ENCODE measurements at places on chromosomes 3 and 15.

DNA sequence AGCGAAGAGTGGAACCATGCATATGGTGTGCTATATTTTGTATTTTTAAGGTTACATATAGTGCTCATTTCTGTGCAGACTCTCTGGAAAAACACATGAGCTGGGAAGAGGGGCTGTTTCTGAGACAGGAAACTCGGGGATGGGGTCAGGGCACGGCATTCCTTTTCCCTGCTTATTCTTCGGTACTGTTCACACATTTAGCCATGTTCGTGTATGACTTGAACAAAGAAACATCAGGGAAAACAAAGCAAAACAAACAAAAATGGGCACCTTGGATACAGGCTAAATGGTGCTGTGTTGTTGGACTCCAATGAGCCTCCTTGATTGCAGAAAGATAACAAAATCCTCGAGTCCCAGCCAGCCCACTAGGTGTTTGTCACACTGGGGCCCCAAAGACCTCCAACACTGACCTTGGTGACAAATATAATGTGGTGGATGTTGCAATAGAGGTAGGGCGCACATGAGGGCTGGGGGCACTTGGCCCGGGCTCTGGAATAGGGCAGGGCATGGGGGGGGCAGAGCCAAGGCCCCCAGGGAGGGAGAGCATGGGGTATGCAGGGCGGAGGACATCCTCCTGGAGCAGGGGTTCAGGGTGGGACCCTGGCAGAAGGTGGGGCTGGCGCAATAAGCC is 19.3 kb downstream of the DNASE1L3 start:
- no peak for DNase-seq

DNA sequence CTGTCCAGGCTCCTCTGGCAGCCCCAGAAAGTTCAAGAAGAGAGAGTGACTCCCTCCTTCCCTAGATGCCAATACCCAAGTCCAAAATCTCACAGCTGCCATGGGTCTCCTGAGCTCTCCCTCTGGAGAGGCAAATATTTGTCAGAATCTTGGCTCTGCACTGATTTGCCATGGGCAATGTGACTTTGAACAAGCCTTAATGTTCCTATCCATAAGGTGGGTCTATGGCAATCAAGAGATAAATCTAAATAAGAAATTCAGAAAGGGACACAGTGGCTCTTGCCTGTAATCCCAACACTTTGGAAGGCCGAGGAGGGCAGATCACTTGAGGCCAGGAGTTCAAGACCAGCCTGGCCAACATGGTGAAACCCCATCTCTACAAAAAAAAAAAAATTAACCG is 12.4 kb upstream of the WNT7A start:
- no peak for DNase-seq

DNA sequence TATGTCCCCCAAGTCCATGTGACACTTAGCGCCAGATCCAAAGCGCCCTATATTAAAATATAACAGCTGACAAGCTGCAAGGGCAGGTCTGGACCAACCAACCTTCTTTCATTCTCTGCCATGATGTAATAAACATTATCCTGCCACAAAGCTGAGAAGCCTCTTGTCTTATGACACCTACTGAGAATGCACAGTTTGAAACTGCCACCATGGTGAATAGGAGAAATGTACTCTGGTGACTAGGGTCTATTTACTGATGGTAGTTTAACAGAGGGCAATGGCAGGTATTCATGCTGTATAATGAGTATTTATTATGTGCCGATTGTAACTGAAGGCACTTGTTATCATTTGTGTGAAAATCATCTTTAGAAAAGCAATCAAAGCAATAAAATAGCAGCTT is 634.0 kb downstream of the OTOL1 start:
- DNase-seq, result no peak

- no peak for DNase-seq
These were observed 53.0 kb downstream of the CYP19A1 start for GRCh38 chr15:51285399-51285798.

DNA sequence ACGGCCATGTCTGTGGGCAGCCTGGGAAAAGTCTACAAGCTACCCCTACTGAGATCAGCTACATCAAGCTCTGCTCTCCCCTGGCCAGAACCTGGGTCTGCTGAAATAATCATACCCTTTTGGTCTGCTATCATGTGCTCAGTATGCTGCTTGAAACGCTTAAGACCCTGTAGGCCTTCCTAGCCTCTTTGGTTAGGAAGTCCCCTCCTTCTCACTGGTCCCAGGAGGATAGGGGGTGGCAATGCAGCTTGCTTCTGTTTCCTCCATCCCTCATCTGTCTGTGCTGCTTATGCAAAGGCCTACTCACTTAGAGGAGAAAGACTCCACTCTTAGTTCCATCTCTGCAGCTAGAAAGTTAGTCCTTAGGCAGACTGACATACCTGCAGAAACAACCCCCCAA is 118.2 kb upstream of the RASGRP1 start:
- no peak for DNase-seq

- DNase-seq, result no peak
These were observed 256.4 kb upstream of the ZNF385D start for GRCh38 chr3:22007368-22007767.

DNA sequence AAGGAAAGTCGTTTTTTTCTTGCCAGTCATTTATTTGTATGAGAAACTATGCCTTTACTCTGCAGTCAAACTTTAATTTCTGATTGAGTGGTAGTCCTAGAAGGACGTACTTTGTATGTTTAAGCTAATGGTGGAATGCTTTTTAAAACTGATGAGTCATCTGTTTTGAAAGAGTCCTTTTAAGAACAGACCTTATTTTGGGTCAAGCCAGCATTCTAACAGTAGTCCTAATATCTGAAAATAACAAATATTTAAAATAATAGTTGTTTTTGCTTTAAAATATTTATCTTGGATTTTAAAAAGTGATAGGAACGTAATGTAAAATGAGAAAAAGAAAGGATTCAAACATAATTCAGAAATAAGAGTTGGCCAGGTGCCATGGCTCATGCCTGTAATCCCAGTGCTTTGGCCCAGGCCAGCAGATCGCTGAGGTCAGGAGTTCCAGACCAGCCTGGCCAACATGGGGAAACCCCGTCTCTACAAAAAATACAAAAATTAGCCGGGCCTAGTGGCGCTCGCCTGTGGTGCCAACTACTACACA is 1.3 kb upstream of the LRRC58 start:
- DNase-seq, result peak; percentile 69

DNA sequence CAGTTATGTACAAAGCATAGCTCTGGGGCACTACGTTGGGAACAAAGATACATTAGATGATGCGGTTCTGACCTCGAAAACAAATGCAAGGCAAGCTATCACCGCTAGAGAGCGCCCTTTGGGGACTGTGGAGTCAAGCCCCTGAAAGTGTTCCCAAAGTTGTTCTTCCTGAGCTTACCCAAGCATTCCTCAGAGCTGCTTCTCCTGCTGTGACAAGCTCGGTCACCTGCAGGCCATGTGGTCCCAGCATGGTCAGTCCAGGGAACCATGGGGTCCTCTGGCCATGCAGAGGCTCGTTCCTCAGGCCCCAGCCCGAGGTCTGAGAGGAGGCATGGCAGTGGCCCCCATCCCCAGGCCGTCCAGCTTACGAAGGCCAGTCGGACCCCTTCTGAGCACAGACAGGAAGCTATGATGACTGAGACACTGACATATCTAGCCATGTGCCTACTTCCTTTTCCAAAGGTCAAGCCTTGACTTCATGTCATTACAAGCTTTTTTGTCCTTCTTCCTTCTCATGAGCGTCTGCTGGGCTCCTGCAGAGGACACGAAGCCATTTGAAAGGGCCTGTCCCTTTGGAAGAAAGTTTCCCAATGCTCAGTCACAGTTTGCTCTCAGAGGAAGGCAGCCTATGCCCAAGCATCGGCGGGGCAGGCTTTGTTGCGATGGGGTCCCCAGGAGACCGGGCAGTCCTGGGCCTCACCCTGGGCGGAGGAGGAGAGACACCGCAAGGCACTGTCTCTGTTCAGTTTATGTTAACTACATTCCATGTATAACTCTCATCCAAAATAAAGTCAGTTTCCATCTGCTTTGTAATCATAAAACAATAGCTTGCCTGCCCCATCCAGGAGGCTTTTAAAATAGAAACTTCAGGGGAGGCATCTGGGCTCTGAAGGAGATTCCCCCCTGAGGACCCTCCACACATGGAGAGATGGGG is 79.3 kb downstream of the ATP10A start:
- DNase-seq, result peak; percentile 28

- DNase-seq, result peak; percentile 86
These were observed 1218.9 kb downstream of the ROBO2 start for GRCh38 chr3:78258798-78259197.

DNA sequence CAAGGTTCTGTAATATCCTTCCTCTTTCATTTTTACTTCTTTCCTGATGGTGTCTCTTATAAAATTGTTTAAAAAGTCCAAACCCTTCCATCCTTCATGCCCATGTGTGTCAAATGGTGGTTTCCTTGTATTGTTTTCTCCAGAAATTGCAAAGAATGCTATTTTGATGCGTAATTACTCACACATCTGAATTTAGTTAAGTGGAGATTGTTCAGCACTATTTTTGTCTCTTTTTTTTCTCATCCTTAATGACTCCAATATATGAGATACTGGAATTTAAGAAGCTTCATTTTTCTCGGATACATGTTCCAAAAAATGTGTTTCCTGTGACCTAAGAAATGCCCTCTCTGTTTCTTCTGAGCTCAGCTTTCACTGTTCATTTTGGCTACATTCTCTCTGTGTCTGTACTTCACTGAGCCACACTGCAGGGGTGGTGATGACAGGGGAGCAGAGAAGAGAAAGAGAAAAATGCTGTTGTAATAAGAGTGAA is 799.8 kb downstream of the DIPK2A start:
- no peak for DNase-seq

DNA sequence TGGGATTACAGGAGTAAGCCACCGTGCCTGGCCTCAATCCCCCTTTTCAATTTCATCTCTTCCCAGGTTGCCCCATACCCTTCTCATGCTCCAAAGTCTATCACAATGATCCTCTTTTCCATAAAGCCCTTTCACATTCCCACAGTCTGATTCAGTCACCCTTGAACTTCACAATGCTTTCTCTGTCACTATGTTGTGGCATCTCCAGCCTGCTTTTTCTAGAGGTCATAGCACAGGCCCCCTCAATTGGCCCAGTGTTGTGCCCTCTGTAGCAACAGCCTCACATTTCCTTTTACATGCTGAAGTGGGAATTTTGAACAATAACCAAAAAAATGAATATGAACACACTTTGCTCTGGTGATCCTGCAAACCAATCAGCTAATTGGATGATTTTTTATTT is 21.5 kb downstream of the DRD3 start:
- DNase-seq, result no peak

DNA sequence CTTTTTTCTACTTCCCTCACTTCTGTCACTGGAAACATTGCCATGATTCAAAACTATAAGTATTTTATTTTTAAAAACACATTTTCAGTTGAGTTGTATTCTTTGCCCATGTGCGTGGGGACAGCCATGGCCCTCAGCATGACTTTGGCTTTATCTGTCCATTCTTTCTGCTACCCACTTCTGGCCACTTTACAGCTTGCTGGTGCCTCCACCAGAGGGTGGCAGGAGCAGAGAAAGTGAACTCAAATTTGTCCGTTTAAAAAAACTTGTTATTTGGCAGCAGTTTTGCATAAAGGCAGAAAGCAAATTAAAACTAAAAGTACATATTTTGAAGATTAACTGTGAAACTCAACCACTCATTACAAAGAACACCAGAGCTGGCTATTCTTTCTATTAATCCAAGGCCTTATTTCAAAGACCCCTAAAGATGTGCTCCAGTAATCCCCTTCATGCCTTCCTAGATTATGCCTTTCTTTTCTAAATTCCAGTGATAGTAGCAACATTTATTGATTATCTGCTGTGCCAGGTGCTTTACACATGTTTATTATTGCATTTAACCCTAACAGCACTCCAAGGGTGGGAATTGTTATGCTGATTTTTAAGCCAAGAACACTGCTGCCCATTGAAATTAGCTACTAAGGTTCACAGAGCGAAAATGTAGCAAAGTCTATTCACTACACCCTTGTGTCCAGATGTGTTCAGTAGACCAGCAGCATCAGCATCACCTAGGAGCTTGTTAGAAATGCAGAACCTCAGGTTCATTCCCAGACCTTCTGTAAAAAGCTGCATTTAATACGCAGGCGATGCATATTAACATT is 134.8 kb downstream of the THRB start:
- no peak for DNase-seq
